ENCODE measurements at places on chromosomes 11 and 22.

DNA sequence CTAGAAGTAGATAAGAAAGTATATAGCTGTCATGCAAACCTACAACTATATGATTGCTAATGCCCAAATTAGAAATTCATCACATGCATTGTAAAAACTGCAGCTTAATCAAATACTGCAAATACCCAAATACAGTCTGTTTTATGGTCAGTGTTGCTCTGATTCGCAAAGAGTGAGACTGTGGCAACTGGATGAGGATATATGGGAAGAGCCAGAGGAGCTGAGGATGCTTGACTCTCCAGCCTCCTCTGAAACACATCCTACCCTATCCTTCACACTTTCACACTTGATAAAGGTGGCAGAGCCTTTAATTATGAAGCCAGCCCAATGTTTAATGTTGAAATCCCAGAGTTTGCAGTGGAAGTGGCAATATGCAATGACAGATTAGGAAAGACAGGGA is 21.9 kb upstream of the OR2AT4 start:
- DNase-seq, result no peak

GRCh38 chr11:794013-794765 is 3.9 kb downstream of the SLC25A22 start:
- DNase-seq, result no peak

- no peak for DNase-seq
These were observed 422 bp downstream of the DENND6B start for GRCh38 chr22:50326225-50326955.

DNA sequence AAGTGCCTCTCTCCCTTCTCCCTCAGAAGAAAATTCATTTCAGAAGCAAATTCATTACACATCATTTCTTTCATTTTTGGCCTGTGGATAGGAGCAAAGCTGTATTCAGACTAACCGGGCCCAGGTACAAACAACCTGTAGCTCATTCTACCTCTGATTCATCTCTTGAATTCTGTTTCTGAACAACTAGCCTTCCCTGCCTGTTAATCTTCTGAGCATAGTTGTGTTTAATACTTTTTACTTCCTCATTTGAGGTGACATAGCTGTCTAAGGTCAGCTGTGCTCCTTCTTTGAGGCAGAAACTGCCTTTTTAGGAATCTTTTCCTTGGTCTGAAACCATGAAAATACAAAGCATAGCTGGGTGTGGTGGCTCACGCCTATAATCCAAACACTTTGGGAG is 12.6 kb upstream of the IL18BP start:
- no peak for DNase-seq

DNA sequence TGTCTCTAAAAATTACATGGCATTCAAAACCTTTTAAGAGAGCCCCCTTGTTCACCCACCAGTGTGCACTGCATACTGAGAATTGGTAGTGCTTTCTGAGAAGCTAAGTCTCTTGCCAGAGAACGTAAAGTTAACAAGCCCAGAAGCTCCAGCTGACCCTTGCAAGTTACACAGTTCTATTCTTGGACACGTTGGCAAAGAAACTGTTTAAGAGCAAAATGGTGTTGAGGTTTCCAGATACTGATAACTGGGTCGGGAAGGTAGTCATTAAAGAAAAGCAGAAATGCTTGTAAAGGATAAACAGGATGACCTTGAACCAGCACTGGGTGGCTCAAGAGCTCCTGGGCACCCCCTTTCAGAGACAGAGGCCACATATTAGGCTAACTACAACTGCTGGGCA is 284.8 kb downstream of the CADM1 start:
- no peak for DNase-seq

GRCh38 chr22:44730022-44730393 is 22.4 kb upstream of the ARHGAP8 start:
- DNase-seq, result no peak

DNA sequence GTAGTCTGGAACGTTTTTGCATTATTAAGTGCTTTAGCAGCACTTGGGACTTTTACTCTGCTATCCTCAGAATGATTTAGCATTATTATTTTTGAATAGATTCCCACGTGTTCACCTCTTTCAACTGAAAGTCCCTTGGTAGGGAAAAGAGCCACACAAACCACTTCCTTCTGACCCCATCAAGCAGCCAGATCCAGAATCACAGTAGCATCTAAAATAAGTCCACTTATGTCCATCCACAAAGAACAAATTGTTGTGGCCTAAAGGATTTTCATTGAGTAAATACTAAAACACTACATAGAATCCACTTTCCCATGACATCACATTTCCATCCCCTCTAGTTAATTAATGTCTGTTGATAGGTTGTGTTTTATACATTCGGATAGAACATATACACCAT is 381.7 kb downstream of the AASDHPPT start:
- no peak for DNase-seq

- DNase-seq, result no peak
These were observed 58.1 kb upstream of the FAM181B start for GRCh38 chr11:82791779-82792178.

GRCh38 chr11:110366291-110366690 is 63.5 kb upstream of the FDX1 start:
- peak; percentile 50 for DNase-seq

GRCh38 chr11:5818245-5818886 is 9.6 kb downstream of the OR52N2 start:
- DNase-seq, result no peak

DNA sequence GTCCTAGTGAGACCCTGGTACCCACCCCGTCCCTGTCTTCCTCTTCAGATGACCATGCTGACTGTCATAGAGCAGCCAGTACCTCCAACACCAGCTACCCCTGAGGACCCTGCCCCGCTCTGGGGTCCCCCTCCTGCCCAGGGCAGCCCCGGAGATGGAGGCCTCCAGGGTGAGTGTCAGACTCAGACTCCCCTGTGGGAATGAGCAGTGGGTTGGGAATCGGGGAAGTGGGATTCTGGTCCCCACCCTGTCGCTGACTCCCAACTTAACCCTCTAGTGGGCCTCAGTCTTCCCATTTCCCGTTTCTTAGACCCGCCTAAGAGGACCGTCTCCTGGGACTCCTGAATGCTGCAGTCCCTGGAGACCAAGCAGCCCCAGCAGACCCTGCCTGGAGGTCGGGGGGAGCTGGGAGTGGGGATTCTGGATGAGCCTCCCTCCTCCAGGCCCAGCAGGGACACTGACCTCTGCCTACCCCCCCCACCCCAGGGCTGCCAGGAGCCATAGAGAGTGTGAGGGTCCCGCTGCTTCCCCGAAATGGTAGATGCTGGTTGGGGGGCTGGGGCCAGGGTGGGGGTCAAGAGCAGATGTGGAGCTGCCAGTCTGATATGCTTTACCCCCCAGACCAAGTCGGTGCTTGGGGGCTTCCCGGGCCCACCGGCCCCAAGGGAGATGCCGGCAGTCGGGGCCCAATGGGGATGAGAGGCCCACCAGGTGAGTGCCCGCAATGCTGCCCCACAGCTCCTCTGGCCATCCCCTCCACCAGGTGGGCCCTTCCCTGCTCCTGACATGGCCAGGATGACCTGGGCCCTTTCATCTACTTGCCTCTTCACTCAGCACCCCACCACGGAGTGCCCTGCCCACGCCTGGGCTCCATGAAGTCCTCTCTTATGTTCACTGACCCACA is 25.5 kb downstream of the EMID1 start:
- DNase-seq, result no peak

DNA sequence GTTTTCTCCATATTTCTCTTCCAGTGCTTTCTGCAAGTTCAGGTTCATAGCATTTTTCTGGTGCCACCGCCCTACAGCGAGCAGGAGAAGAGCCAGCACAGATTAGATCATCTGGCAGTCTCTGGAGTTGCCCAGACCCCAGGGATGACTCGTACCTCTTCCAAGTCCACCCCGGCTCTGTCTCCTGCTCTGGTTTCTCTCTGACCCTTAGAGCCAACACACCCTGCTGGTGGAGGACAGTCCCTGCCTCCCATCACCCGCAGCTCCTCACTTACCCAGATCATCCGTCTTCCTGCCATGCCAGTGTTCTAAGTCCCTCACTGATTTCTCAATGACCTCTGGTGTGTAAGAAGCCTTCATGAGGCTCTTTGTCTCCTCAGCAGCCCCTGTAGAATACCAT is 28.0 kb downstream of the TST start:
- no peak for DNase-seq

DNA sequence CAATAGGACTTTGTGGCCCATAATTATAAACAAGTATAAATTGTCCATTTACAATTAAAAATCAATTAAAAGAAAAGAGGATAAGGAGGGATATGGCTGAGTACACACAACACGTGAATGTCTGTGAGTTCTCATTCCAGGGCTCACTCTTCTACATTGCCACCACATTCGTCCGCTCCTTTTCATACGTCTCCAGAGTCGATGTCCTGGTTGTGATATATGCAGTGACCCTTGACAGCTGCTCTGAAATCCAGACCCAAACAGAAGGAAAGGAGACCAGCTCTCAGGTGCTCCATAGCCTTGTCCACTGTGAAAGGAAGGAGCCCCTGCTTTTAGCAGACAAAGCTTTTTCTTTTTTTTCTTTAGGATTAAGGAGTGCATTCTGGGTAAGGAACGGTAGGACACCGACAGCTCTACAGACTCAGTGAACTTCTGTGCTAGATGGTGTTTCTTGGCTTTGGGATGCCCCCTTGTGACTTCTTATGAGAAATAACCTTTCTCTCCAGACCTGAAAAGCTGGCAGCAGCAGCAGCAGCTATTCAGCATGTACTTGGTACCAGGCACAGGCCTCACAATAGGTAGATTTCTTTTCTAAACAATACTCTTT is 19.7 kb upstream of the DNAJB13 start:
- peak; percentile 51 for DNase-seq

DNA sequence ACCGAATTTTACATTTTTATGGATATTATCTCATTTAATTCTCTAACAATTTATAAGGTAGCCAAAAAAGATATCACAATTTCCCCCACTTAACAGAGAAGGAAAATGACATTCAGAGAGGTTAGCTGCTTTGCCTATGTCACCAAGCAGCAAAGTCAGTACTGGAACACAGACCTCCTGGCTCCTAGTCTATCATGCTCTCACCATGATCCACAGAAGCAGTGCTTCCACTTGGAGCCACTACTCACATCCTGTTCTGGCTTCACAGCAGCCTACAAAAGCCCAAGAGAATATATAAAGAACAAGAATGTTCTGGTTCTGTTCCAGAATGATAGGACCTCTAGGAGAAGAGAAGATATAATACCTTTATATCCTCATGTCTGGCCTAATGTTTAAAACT is 59.5 kb upstream of the SCUBE2 start:
- no peak for DNase-seq

- peak; percentile 67 for DNase-seq
These were observed 663 bp upstream of the LARGE2 start for GRCh38 chr11:45921561-45922424.

DNA sequence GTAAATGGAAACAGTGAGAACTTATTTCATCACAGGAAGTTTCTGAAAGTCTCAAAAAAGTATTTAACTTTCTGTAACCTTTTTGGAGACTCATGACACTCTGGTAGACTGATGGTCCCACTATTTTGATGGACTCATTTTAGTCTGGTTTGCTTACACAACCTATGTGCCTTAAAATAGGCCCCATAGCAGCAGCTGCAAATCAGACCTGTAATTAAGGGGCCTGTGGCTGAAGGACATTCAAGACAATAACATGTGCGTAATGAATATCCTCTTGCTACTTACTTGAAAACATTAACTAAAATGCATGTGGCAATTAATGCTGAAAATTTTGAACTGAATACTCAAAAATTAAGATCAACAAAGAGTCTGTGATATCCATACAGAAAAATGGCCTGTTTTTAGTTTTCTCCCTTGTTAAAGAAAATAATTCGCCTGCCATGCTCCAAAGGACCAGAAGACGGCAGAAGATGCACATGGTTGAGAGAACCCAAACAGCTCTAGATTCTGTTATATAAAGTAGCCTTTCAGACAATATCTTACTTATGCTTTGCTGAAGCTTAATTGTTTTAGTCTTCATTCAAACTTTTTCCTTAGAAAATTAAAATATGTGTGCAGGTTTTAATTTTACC is 568.5 kb downstream of the KCNA4 start:
- no peak for DNase-seq

DNA sequence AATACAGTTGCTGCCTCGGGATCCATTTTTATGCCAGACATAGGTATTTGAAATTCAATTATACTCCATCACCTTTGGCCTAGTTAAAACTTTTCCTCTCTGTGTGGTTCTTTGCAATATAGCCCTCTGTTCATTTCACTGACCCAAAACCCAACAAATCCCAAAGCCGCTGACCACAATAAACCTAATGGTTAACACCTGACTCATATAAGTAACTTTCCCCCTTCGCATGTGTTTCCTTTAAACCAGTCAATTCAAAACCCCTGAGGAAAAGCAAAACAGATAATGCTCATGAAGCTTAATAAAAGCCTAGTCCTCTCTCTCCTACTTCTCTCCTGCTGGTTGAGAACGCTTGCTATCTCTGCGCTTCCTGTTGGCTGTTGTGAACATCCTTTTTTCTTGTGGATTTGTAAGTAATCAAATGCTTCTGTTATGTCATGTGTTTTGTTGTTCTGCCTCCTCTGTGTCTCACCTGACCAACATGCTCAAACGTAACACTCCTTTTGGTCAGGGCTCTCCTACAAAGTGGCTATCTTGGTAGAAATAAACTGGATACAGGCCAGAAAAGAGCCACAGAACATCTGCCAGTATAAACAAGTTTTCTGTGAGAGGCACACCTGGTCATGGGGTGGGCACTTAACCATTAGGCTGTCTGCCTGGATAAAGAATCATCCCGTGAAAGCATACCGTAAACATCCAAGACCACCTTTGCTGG is 652.6 kb downstream of the METTL15 start:
- DNase-seq, result no peak

DNA sequence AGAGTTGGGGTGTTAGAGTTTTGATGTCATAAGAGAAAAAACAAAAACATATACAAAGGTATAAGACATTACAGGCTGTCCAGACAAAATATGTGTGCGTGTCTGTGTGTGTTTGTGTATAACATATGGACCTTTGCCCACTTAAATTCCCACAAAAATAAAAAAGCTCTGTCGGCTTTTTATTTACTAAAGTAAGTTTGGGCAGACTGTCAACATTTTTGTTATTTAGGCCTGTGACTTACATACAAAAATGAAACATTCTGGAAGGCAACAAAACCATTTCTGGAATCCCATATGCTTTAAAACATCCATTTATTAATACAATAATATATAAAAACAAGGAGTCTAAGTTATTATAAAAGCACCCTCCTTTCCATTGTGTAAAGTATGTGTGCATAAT is 960.1 kb upstream of the FAT3 start:
- no peak for DNase-seq

DNA sequence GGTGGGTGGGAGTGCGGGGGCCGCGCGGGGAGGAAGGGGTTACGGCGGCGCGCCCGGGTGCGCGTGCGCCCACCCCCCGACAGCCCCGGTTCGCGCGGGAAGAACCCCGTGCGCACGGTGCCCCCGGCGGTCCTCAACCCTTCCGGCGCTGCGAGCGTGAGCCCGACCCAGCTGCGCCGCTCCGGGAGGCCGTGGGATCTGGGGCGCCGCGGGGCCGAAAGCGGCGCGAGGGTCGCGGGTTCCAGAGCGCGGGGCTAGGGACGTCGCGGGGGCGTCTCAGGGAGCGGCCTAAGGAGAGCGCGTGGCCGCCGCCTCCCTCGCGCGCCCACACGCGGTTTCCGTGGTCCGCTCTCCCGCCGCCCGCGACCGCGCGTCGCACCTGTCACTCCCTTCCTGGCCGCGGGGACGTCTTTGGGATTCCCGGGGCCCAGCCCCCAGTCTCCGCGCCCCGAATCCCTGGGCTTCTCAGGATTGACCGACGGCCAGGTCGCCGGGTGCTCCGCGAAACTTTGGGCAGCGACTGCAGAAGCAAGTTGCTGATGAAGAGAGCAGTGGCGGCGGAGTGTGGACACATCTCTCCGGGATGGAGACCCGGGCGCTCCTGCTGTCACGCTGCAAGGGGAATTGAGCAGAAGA is 582 bp downstream of the SREBF2 start:
- no peak for DNase-seq

Measured in NCI-H2171 (cell line).